Mucosa of gallbladder (tissue), 1 donor: ENCODE measurements at places on chromosomes 4 and X. TPM values are rescaled to one million over a fixed set of nuclear protein-coding genes. Genes with fewer than 3 reads are reported as not detected.

DNA sequence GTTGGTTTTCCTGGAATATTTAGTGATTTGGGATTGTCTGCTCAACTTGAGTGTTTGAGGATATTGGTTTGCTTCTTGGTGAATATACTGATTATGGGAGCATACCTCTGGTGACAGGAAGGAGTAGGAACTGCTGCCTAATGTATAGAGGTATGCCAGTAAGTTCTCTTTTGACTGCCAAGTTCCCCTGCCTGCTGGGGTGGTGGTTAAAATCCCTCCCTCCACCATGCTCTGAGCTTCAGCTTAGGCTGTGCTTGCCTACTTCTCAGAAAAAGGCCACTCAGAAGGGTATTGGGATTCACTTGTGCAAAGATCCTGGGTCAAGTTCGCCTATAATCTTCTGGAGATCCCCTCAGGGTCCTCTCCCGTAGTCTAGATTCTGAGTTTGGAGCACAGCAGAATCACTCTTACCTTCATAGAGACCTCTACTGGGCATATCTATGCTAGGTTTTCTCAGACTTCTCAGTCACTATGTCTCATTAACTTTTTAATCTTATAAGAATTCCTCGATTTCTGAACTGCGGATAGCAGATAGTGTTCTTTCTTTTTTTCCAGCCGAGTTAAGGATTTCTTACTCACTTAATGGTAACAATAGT is 44.7 kb upstream of the DCK start:
- DNase-seq: no peak

DNA sequence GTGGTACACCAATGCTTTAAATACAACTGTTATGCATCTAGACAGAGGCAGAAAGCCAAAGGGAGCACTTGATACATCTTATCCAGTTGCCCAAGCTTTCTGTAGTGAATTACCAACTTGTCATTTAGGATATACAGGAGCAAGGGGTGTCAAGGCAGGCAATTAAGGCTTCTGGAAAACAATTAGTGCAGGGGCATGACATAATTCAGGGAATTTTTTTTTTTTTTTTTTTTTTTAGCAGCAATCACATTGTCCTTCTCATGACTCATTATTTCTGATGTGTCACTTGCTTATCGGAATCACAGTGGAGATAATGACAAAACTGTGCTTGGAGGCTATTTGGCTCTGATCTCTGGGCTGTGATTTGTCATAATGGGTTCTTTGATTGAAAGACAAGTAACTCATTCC is 259.5 kb downstream of the ARHGAP24 start:
- no peak for DNase-seq

- no peak for DNase-seq
Measured at GRCh38 chr4:73821325-73821724, 15.2 kb upstream of the CXCL6 start.

GRCh38 chr4:170137466-170137865 is 47.7 kb upstream of the AADAT start:
- DNase-seq: no peak

- DNase-seq: peak; percentile 84
Measured at GRCh38 chrX:2497961-2498780, 2.6 kb downstream of the DHRSX start.

RPL34 gene
- total RNA-seq: 836 TPM
